ENCODE measurements at places on chromosomes 12 and 14. TPM values are rescaled to one million over a fixed set of nuclear protein-coding genes. Genes with fewer than 3 reads are reported as not detected.

CLEC4D gene
- total RNA-seq = not detected

CD163 gene
- not detected for total RNA-seq

CLEC6A gene
- not detected for total RNA-seq

ACSS3 gene
- total RNA-seq = not detected

- DNase-seq = no peak
- H3K4me1 ChIP-seq = peaks cover 8% of the 10 kb centered on the region
- H3K4me3 ChIP-seq = no peak overlapping the region
- peaks cover 12% of the 10 kb centered on the region for H3K27me3 ChIP-seq
- peak overlapping the region; percentile 3 for H3K27ac ChIP-seq
- H3K36me3 ChIP-seq = no peaks in the 10 kb centered on the region
Measured at GRCh38 chr12:103905730-103906349, 24.4 kb upstream of the HSP90B1 start.

- peaks cover 29% of the 10 kb centered on the region for H3K36me3 ChIP-seq
- peak; percentile 53 for DNase-seq
- H3K4me1 ChIP-seq = peaks cover 53% of the 10 kb centered on the region
- peak overlapping the region; percentile 99 for H3K27ac ChIP-seq
- peak overlapping the region; percentile 34 for H3K4me3 ChIP-seq
- H3K27me3 ChIP-seq = no peaks in the 10 kb centered on the region
Measured at GRCh38 chr12:51973560-51973959, 22.1 kb downstream of the ACVR1B start.

DNA sequence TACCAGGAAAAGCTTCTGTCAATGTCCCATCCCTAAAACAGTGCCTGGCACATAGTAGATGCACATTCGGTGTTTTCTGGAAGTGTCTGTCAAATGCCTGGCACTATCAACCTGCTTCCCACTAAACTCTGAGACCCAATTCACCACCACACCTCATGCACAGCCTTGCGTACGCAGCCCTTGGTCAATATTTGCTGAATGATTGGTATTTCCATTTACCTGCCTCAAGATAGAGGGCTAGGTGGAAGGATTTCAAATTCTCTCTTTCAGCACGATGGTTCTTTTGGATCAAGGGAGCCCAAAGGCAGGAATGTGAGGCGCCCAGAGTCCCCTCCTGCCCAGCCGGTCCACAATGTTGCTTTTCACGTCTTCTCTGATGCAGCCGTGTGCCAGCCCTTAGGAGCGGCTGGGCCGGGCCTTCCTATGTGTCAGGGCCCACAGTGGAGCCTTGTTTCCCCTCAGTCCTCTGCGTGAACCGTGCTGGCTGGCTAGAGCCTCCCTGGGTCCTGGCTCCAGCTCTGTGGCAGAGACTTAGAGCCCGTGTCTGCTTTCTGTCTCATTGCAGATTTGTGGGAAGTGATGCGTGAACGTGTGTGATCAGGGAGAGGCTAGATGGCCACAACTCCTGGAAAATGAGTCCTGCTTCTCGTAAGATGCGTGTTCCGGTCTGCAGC, 99.9 kb upstream of the RFLNA start:
- H3K27me3 ChIP-seq = peaks cover 15% of the 10 kb centered on the region
- peaks cover 6% of the 10 kb centered on the region for H3K36me3 ChIP-seq
- no peak for DNase-seq

- peak; percentile 8 for DNase-seq
- peaks cover 64% of the 10 kb centered on the region for H3K27me3 ChIP-seq
- no peak overlapping the region for H3K27ac ChIP-seq
Measured at GRCh38 chr14:58104808-58105207, 47.2 kb downstream of the ARMH4 start.

- H3K27me3 ChIP-seq = peaks cover 65% of the 10 kb centered on the region
- no peak overlapping the region for H3K4me3 ChIP-seq
- H3K27ac ChIP-seq = no peak overlapping the region
- H3K36me3 ChIP-seq = no peaks in the 10 kb centered on the region
- H3K4me1 ChIP-seq = peaks cover 6% of the 10 kb centered on the region
Measured at GRCh38 chr14:70097576-70098249, 91.0 kb downstream of the SLC8A3 start.

DNA sequence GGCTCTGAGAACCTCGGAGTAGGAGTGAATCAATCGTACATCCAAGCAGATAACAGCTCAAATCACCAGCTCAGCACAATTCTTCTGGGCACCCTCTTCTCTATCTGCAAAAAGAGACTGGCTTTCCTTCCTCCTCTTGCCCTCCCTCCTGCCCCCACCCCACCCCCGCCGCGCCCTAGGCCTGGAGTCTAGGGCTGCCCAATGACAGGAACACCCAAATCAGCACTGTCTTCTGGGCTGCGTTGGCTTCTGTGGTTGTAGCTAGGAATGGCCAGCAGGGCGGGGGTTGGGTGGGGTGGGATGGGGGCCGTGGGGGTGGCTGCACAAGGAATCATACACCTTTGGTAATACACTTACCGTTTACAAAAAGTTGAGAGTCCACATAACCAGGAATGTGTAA, 28.0 kb upstream of the TMCC3 start:
- no peaks in the 10 kb centered on the region for H3K27me3 ChIP-seq
- DNase-seq = no peak
- no peaks in the 10 kb centered on the region for H3K4me1 ChIP-seq
- no peaks in the 10 kb centered on the region for H3K36me3 ChIP-seq
- no peak overlapping the region for H3K27ac ChIP-seq

DNA sequence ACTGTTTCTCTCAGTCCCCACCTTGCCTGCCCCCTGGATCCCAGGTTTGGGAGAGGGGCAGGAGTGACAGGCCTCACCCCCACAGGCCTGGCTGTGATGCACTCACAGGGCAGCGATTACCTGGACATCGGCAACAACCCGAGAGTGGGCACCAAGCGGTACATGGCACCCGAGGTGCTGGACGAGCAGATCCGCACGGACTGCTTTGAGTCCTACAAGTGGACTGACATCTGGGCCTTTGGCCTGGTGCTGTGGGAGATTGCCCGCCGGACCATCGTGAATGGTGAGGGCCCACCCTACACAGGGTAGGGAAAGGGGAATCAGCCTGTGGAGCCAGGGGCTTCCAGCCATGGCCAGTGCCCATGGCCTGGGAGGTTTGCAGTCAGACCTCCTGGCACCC, 8.6 kb downstream of the ACVRL1 start:
- H3K27ac ChIP-seq = no peak overlapping the region
- no peak for DNase-seq
- no peaks in the 10 kb centered on the region for H3K27me3 ChIP-seq

DNA sequence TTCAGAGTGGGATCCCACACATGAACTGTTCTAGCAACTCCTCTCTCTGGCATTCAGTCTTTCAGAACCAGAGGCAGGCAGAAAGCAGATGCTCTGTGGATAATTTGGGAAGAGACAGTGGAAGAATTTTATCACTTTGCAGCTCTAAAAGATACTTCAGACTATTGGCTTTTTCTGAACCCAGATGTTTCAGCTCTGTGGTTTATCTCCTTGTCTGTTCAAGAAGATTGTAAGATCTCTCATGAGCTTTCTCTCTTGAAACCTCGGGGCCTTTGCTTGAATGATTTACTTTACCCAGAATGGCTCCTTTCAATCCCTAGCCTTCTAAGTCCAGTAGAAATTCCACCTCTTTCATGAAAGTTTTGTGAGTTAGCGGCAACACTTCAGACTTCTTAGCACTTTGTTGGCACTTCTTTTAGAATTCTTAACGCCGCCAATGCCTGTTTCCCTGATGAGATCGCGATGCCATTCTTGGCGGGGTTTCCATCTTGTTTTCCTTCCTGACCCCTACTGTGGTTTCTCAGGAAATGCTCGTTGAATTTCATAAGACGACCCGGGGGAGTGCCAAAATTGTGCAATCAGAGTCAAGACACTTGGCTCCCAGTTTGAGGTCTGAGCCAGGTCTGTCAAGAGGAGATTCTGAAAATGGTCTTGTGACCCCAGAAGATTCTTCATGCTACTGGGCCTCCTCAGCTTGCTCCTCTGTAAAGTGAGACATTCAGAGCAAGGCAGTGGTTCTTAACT, 107.0 kb upstream of the PRICKLE1 start:
- H3K4me1 ChIP-seq = peaks cover 36% of the 10 kb centered on the region
- H3K27ac ChIP-seq = peak overlapping the region; percentile 90
- no peak overlapping the region for H3K4me3 ChIP-seq
- no peaks in the 10 kb centered on the region for H3K36me3 ChIP-seq

DNA sequence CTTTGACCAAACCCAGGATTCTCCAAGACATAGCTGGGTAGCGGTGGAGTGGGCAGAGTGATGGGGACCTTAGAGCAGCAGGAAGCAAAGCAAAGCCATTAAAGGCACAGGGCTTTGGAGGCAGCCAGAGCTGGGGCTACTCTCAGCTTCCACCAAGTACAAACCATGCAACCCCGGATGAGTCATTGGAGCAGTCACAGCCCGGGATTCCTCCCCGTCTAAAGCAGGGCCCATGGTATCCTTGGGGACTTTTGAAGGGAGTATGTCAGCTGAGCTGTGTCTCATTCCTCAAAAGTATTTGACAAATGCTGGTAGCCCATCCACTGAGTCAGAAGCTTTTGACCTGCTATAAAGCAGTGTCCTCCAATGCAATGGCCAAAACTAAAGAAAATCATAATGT, 9.7 kb upstream of the IFI27 start:
- DNase-seq = peak; percentile 49
- H3K36me3 ChIP-seq = no peaks in the 10 kb centered on the region
- no peak overlapping the region for H3K27ac ChIP-seq
- no peaks in the 10 kb centered on the region for H3K4me1 ChIP-seq
- no peaks in the 10 kb centered on the region for H3K27me3 ChIP-seq

GRCh38 chr14:65187421-65188049, 85.2 kb upstream of the MAX start:
- no peak for DNase-seq
- H3K27ac ChIP-seq = no peak overlapping the region
- H3K27me3 ChIP-seq = no peaks in the 10 kb centered on the region

All from MCF 10A (cell line).